T-helper 17 cell (primary cell): ENCODE measurements at places on chromosomes 4 and X. TPM values are rescaled to one million over a fixed set of nuclear protein-coding genes. Genes with fewer than 3 reads are reported as not detected.

- DNase-seq: no peak
- H3K4me1 ChIP-seq: peaks cover 23% of the 10 kb centered on the region
Observed at GRCh38 chrX:136679531-136679930, 31.6 kb downstream of the CD40LG start.

GRCh38 chr4:55910140-55910539, 38.6 kb upstream of the CEP135 start:
- H3K27me3 ChIP-seq: no peaks in the 10 kb centered on the region
- no peak for DNase-seq
- no peak overlapping the region for H3K4me3 ChIP-seq

DNA sequence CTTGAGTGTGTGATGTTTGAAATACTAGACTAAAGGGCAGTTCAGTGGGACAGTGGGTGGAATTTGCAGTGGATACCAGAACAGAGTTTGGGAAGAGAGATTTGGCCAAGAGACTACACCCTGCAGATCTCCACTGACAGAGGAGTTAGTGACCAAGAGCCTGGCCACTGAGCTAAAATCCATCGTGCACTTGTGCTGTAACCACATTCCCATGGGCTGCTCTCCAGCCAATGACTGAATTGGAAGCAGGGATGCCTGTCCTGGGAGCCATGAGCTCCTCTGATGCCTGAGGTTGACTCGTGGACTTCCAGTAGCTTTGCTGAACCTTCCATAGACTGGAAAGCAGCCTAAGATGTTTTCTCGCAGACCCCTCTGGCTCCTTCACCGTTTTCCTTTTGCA, 296.1 kb downstream of the TRIML1 start:
- no peaks in the 10 kb centered on the region for H3K4me1 ChIP-seq
- no peak overlapping the region for H3K4me3 ChIP-seq
- no peak for DNase-seq
- H3K36me3 ChIP-seq: no peaks in the 10 kb centered on the region
- H3K27me3 ChIP-seq: no peaks in the 10 kb centered on the region
- H3K27ac ChIP-seq: no peak overlapping the region

TRO gene
- total RNA-seq: 0.39 TPM

PAGE1 gene
- total RNA-seq: not detected

DNA sequence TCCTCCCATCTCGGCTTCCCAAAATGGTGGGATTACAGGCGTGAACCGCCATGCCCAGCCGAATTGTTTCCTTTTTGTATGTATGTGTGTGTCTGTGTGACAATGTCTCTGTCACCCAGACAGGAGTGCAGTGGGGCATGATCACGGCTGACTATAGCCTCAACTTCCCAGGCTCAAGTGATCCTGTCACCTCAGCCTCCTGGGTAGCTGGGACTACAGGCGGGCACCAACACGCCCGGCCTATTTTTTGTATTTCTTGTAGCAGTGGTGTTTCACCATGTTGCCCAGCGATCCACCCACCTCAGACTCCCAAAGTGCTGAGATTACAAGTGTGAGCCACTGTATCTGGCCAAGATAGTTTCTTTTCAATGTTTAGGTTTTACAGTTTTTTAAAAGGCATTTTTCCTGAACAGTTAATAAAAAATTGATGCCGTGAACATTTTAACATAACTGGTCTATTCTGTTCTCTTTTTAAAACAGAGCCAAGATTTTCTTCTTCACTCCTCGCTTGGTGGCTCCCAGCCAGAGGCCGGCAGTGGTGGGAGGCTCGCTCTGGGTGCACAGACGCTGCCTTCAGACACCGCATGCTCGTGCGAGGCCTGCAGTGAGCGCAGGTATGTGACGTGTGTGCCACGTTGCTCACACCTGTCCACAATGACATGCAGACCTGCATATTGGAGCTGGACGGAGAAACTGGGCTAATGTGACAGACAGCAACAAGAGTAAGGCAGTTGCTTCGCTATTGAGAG, 88.5 kb downstream of the FAM193A start:
- no peak overlapping the region for H3K4me3 ChIP-seq
- H3K4me1 ChIP-seq: peaks cover 27% of the 10 kb centered on the region
- no peak for DNase-seq

DNA sequence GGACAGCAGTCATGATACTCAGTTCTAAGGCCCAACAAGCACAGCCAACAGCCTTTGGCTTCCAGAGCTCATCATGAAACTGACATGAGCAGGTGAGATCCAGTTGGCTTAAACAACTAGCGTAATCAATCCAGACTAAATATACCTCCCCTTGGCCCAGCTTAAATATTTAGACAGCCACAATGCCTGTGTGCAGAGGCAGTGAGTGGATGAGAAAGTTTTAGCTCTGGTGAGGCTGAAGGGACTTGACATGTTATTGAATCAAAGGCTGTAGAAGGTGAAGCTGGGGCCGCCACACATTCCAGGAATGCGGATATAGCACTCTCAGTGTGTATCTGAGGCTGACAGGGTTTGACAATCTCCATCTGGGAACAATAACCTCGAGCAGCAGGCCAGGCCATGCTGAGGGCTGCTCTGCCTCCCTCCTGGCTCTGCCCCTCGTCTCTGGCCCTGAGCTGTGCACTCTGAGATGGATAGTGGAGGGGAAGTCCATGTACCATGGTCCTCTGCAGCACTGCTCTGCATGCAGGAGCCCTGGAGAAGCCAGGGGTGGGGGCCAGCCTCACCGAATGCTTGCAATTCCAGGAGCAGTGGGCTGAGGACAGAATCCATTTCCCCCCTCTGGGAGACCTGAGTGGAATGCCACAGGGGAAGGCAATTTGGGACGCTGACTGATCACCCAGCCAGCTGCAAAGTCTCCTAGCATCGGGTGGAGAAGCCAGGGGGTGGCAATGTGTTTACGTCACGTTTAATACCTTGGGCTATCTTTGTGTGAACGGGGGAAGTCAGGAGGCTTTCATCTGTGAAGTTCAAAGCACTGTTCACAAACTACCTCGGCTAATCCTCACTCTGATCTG, 37.3 kb upstream of the RASL11B start:
- H3K27me3 ChIP-seq: no peaks in the 10 kb centered on the region
- H3K36me3 ChIP-seq: no peaks in the 10 kb centered on the region
- H3K4me3 ChIP-seq: peak overlapping the region; percentile 12
- no peak overlapping the region for H3K27ac ChIP-seq
- no peak for DNase-seq

GRCh38 chr4:31545755-31546154, 825.6 kb downstream of the PCDH7 start:
- no peaks in the 10 kb centered on the region for H3K27me3 ChIP-seq
- no peak for DNase-seq
- no peaks in the 10 kb centered on the region for H3K36me3 ChIP-seq
- H3K27ac ChIP-seq: no peak overlapping the region

DNA sequence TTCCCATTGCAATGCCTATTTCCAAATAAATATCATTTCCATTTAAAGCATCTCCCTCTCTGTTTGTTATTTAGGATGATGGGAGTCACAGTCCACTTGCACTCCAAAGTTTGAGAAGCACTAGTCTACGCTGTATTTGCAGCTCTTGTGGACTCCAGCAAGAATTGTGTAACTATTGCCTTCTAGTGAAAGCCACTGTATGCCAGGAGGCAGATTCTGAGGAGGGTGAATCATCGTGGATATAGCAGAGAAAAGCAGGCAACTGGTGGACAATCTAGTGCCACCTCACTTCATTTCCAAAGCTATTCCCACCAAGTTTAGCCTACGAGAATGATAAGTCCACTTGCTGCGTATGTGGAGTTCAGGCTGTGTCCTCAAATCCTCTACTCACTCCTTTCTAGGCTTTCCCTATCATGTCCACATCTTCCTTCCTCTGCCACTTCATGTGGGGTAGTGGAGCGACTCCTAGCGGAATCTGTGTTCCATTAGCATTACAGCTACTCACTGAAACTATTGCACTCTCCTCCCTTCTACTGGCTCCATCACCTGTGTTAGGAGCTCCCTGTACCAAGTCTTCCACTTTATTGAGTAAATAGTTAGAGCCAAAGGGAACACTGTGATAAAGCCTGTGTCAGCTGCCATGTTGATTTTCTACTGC, 501.8 kb upstream of the GALNT7 start:
- no peaks in the 10 kb centered on the region for H3K36me3 ChIP-seq
- no peak overlapping the region for H3K4me3 ChIP-seq
- H3K27me3 ChIP-seq: no peaks in the 10 kb centered on the region
- no peak for DNase-seq
- H3K27ac ChIP-seq: no peak overlapping the region

- no peak overlapping the region for H3K27ac ChIP-seq
- no peaks in the 10 kb centered on the region for H3K36me3 ChIP-seq
- H3K4me3 ChIP-seq: peak overlapping the region; percentile 41
- H3K27me3 ChIP-seq: no peaks in the 10 kb centered on the region
- peak; percentile 4 for DNase-seq
Observed at GRCh38 chrX:104270916-104271512, 16.3 kb upstream of the ESX1 start.

DNA sequence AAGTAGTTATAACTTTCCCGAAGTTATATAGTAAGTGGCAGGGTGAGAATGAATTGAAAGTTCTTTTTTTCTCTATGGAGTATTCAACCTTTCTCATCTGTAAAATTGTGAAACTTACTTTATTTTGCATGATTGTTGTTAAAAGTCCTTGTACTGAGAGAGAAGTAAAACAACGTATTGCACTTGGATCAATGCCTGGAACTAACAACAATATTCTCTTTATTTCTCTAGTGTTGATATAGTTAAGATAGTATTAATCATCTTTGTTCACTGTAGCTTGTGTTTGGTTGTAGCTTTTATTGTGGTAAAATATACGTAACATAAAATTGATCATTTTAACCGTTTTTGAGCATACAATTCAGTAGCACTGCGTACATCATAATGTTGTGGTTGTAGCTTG, 48.7 kb downstream of the STIM2 start:
- H3K4me1 ChIP-seq: peaks cover 49% of the 10 kb centered on the region
- H3K27me3 ChIP-seq: no peaks in the 10 kb centered on the region
- no peak for DNase-seq
- H3K4me3 ChIP-seq: no peak overlapping the region
- H3K27ac ChIP-seq: no peak overlapping the region

GRCh38 chrX:101550751-101551379, 518 bp downstream of the ARMCX1 start:
- H3K4me1 ChIP-seq: no peaks in the 10 kb centered on the region
- H3K27me3 ChIP-seq: peaks cover 12% of the 10 kb centered on the region

PGM2 gene
- 17.7 TPM for total RNA-seq

DNA sequence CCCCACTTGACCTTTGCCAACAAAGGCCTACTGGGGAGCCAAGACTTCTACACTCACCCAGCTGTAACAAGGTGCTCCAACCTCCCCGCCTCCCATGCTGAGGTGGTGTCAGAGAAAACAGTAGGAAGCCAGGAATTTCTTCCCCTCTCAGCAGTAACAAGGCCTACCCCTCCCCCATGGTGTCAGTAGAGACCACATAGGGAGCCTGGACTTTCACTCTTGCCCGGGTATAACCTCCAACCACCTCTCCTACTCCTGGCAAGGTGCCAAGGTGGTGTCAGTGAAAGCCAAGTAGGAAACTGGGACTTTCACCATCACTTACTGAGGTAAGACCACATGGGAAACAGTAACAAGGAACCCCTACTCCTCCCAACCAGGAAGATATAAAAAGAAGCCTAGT, 93.1 kb downstream of the SLC16A2 start:
- no peaks in the 10 kb centered on the region for H3K27me3 ChIP-seq
- DNase-seq: no peak
- H3K27ac ChIP-seq: no peak overlapping the region
- peaks cover 5% of the 10 kb centered on the region for H3K4me1 ChIP-seq
- peaks cover 3% of the 10 kb centered on the region for H3K36me3 ChIP-seq

GRCh38 chrX:137118136-137118535, 84.3 kb upstream of the GPR101 start:
- no peaks in the 10 kb centered on the region for H3K36me3 ChIP-seq
- no peak overlapping the region for H3K4me3 ChIP-seq
- no peaks in the 10 kb centered on the region for H3K4me1 ChIP-seq
- peaks cover 11% of the 10 kb centered on the region for H3K27me3 ChIP-seq

ELMOD2 gene
- 12.9 TPM for total RNA-seq

DNA sequence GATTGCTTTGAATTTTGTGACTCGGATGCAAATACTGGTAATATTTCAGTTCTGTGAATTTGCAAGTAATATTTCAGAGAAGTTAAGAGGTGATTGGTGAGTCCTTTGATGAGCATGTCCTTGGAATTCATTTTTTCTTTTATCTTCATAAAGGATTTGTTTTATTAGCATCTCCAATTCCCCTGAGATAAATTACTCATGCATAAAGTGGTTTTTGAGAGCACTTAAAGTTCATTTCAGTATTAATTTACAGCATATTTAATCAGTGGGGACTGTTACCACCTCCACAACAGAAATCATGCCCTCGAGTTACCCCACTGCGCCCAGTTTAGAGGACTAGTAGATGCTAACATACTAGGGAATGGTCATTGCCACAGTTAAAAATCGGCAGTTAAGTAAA, 65.0 kb downstream of the ZFX start:
- DNase-seq: no peak
- no peak overlapping the region for H3K27ac ChIP-seq
- no peaks in the 10 kb centered on the region for H3K36me3 ChIP-seq
- no peaks in the 10 kb centered on the region for H3K27me3 ChIP-seq
- H3K4me1 ChIP-seq: no peaks in the 10 kb centered on the region
- no peak overlapping the region for H3K4me3 ChIP-seq

GRCh38 chr4:84578540-84579402, 4.2 kb upstream of the CDS1 start:
- H3K4me1 ChIP-seq: peaks cover 12% of the 10 kb centered on the region
- H3K27ac ChIP-seq: no peak overlapping the region
- no peak overlapping the region for H3K4me3 ChIP-seq
- H3K36me3 ChIP-seq: no peaks in the 10 kb centered on the region
- DNase-seq: no peak

FHDC1 gene
- 0.10 TPM for total RNA-seq

SLITRK4 gene
- total RNA-seq: 0.17 TPM

PDGFC gene
- 0.40 TPM for total RNA-seq

S100G gene
- not detected for total RNA-seq

HERC6 gene
- total RNA-seq: 15.5 TPM

GRCh38 chrX:45954026-45954425, 591.2 kb downstream of the ZNF674 start:
- H3K27ac ChIP-seq: no peak overlapping the region
- H3K4me3 ChIP-seq: no peak overlapping the region

GRCh38 chr4:89021062-89021461, 35.9 kb downstream of the FAM13A start:
- peaks cover 5% of the 10 kb centered on the region for H3K36me3 ChIP-seq
- H3K4me3 ChIP-seq: no peak overlapping the region
- H3K27me3 ChIP-seq: no peaks in the 10 kb centered on the region
- no peak for DNase-seq
- peak overlapping the region; percentile 78 for H3K27ac ChIP-seq

DNA sequence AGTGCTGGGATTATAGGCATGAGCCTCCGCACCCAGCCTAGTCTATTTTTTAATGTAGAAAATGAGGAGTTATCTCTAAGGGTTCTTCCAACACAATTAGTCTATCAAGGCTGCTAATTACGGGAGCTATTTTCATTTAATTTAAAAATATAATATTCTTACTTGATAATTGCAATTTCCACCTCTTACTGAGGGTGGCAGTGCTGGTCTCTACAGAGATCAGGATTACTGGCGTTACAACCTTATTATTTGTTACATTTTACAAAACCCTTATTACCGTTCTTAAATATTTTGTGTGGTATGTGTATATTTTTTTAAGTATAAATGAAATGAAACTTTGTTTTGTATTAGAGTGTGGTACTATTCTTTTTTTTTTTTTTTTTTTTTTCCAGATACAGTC, 17.6 kb upstream of the GK start:
- no peaks in the 10 kb centered on the region for H3K36me3 ChIP-seq
- H3K27me3 ChIP-seq: no peaks in the 10 kb centered on the region
- H3K4me1 ChIP-seq: no peaks in the 10 kb centered on the region
- DNase-seq: no peak
